ENCODE measurements at places on chromosomes 13 and 19. TPM values are rescaled to one million over a fixed set of nuclear protein-coding genes. Genes with fewer than 3 reads are reported as not detected.
A peak's percentile ranks its signal among the peaks of the same experiment; 100 is the strongest.

GRCh38 chr19:42693760-42694350 lies 46.4 kb downstream of the PSG3 start:
- DNase-seq, result peak; percentile 49

GRCh38 chr19:5103061-5103701 lies 134.3 kb downstream of the KDM4B start:
- DNase-seq, result no peak

PLK5 gene
- not detected for polyA plus RNA-seq

DNA sequence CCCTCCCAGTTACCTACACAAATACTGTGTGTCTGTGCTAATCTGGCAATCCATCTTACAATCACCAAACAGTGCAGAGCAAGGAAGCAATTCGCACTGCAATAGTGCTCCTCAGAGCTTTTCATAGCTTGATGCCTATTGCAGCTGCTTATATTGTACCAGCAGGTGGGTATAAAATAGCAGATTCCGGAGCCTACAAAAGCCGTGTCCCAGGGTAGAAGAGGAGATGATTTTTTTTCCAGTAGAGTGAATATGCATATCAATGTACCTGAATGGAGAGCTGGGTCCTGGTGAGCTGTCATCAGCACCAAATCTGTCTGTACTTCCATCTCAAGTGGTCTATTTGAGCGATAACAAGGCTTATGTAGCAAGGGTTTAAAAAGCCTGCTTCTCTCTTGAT lies 668.4 kb downstream of the DIAPH3 start:
- no peak for DNase-seq

CASP14 gene
- polyA plus RNA-seq, result not detected

CLIP3 gene
- polyA plus RNA-seq, result 1.1 TPM

SRRM5 gene
- polyA plus RNA-seq, result 0.16 TPM

Measured in HepG2 (cell line).